ENCODE measurements at places on chromosomes 2 and 18. TPM values are rescaled to one million over a fixed set of nuclear protein-coding genes. Genes with fewer than 3 reads are reported as not detected.

Gene TANC1
- total RNA-seq, result 52.7 TPM

Gene CD8A
- total RNA-seq, result 0.83 TPM

Gene GFPT1
- total RNA-seq, result 25.3 TPM

DNA sequence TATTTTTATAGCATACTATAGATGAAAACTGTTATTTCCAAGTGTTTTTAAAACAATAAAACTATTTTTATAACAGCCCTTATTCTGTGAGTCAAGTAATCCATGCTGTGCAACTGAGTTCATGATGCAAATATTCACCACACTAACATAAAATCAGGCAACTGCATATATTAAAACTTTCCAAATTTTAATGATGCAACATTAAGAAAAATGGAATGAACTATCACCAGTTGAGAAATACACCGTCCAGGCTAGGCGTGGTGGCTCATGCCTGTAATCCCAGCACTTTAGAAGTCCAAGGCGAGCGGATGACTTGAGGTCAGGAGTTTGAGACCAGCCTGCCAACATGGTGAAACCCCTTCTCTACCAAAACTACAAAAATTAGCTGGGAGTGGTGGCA, 114.5 kb downstream of the CDH2 start:
- no peaks in the 10 kb centered on the region for H3K36me3 ChIP-seq
- no peak for DNase-seq
- no peak overlapping the region for H3K27ac ChIP-seq
- no peaks in the 10 kb centered on the region for H3K27me3 ChIP-seq
- H3K4me3 ChIP-seq, result no peak overlapping the region
- no peaks in the 10 kb centered on the region for H3K4me1 ChIP-seq

Gene LINC00305
- total RNA-seq, result not detected

GRCh38 chr2:108243566-108243965, 3.8 kb downstream of the SULT1C3 start:
- H3K36me3 ChIP-seq, result no peaks in the 10 kb centered on the region
- H3K4me3 ChIP-seq, result no peak overlapping the region
- H3K4me1 ChIP-seq, result no peaks in the 10 kb centered on the region
- H3K27ac ChIP-seq, result no peak overlapping the region

Gene MOGAT1
- total RNA-seq, result not detected

Gene ATOH8
- total RNA-seq, result 45.2 TPM

- no peaks in the 10 kb centered on the region for H3K27me3 ChIP-seq
- no peak overlapping the region for H3K4me3 ChIP-seq
- H3K27ac ChIP-seq, result no peak overlapping the region
- H3K4me1 ChIP-seq, result no peaks in the 10 kb centered on the region
- no peaks in the 10 kb centered on the region for H3K36me3 ChIP-seq
Observed at GRCh38 chr2:13110825-13111224, 394.1 kb downstream of the TRIB2 start.

Gene MXD1
- total RNA-seq, result 14.5 TPM

Gene GPAT2
- total RNA-seq, result 10.0 TPM

- no peak for DNase-seq
- H3K27ac ChIP-seq, result peak overlapping the region; percentile 64
- H3K36me3 ChIP-seq, result no peaks in the 10 kb centered on the region
- H3K27me3 ChIP-seq, result no peaks in the 10 kb centered on the region
Observed at GRCh38 chr2:1717113-1717512, 27.2 kb downstream of the PXDN start.

Data from esophagus muscularis mucosa (tissue), 4 donors.